ENCODE measurements at places on chromosomes 5 and 9.

- ATAC-seq: no peak
These were observed 1.4 kb downstream of the ODF2 start for GRCh38 chr9:128457207-128457606.

GRCh38 chr5:148205044-148205806 lies 2.4 kb downstream of the SPINK6 start:
- no peak for ATAC-seq

DNA sequence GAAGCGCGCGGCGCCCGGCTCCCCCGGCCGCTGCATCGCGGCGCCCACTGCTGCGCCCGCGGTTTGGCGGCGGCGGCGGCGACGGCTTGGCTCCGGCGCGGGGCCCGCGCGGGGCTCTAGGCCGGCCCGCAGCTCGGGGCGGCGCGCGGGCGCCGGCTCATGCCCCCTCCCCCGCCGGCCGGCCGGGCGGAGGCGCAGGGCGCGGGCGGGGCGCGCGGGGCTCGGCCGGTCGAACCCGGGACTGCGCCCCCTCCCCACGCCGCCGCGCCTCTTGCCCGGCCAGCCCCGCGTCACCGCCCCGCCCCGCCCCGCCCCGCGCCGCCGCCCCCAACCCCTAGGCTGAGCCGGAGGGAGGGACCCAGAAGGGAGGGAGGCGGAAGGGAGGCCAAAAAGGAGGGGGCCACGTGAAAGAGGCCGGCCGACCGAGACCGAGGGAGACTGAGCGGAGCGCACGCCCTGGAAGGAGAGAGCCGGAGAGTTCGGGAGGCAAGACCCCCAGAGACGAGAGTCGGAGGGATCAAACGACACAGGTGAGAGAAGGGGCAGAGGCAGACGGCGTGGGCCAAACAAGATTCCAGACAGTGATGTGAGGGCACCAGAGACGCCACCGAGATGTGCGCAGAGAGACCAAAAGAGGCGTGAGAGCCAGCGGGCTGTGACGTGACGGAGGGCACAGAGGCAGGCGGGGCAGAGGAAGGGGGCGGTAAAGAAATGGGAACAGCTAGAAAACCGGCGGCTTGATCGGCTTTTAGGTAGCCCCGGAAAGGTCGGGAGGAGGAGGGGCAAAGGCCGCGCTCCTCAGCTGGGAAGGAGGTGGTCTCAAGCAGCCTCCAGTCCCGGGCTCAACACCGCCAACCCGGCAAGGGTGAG lies at the start of gene BARX1:
Gene BARX1, minus strand, starts transcription at position 245 of the 870 bp plus-strand sequence. Its CDS starts 209 bp downstream, at position 36.
- ATAC-seq: no peak

DNA sequence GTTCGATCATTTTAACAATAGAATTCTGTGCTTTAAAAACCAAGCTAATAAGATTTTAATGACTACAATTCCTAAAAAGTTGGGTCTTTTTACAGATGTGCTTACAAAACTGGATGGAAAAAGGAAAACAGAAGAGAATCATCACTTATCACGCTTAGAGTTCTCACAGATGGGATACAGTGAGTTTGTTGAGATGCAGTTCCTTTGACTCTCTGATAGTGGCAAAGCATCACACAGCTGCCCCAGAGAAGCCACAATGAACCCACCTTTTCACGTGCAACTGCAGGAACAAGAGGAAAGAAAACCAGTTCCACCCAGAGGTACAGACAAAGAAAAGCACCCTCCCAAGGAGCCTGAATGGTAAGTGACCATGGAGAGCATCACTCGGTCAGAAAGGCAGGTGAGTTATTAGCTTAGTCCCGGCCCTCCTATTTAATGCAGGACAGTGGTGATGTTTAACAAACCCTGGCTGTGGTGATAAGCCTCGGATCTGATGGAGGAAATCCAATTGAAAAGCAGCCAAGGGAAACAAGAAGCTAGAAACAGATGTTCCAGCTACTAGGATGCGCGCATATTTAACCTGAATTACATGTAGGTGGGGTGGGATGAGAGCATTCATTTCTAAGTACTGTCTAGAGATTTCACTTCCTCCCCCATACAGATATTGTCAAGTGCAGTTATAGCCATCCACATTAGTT lies 167.7 kb downstream of the TARS1 start:
- no peak for ATAC-seq

GRCh38 chr5:62260513-62260912 lies 45.5 kb upstream of the KIF2A start:
- ATAC-seq: no peak

DNA sequence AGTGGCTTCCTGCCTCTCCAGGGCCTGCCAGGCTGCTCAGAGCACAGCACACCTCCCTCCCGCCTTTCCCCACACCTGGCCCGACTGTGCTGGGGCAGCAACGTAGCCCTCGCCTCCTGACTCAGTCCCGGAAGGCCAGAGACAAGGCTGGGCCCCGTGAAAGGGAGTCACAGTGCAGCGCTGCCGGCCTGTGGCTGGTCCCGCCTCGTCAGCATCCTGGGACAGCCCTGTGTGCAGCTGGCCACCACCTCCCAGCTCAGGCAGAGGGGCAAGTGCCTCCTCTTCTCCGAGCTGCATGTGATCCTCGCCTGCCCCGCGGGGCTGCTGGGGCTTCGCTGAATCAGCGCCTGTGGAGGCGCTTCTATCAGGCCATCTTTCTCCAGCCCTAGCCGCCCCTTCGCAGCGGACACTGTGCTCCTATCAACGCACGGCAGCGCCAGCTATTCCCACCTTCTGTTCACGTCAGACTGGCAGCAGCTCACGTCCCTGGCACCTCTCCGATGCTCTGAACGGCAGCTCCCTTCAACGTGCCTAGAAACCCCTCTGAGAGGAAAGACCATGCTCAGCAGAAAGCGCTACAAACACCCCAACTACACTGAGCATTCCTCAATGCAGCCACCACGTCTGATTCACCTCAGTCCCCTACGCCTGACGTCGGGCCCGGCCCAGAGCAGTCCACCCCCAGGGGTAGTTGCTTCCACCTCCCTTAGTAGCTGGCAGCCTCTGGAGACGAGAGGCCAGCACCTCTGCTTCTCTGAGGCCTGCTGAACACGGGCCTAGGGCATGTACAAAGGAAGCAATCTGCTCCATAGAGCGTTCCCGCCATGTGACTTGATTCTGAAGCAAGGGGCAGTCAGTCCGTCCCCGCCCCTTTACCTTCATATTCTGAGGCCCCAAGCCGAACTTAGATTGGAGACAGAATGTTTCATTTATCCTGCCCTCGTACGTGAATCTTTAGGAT lies 78.8 kb downstream of the GPR21 start:
- peak; percentile 30 for ATAC-seq

DNA sequence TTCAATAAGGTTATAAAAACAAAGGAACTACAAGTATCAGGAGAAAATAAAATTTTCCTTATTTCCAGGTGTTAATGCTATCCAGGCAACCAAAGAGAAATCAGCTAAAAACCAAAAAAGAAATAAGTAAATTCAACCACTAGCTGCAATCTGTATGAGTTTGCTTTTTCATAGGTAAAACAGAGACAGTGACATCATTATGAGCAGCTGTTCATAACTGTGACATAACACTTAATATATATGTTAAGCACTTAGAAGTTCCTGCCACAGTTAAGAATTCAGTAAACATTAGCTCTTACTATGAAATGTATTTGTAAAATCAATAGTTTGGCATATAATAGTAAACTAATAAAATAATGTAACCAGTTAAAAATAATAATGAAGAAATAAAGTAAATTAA lies 20.9 kb downstream of the P4HA2 start:
- no peak for ATAC-seq
